ENCODE measurements at places on chromosomes 13 and 19.

DNA sequence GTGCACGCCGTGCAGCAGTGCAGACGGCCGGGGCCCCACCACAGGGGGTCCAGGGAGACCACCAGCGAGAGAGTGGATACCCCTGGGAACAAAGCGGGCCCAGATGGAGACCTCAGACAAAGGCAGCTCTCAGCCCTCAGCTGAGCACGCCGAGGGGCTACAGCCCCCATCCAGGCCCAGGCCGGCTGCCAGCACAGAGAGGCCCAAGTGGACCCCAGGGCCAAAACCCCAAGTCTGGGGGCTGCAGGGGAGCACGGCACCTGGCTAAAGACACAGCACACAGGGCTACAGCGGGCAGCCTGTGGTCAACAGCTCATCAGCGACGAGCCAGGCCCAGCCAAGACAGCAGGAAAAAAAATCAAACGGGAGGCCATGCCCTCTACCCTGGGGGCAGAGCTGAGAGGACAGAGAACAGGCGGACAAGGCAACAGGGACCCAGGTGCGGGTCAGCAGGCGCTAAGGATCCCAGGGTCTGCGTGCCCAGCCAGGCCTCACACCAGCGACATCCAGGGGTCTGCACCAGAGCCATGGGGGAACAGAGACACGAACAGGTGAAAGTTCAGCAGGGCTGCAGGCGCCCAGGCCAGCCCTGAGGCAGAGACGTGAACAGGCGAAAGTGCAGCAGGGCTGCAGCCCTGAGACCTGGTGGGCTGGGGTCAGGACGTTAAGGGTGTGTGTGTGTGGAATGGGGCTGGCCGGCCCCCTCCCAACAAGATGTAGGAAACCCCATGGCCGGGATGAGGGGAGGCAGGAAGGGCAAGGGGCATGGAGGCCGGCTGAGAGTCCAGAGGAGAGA, 34.3 kb downstream of the RASA3 start:
- DNase-seq, result no peak

GRCh38 chr13:74573654-74574053, 439.4 kb upstream of the KLF12 start:
- peak; percentile 36 for DNase-seq

DNA sequence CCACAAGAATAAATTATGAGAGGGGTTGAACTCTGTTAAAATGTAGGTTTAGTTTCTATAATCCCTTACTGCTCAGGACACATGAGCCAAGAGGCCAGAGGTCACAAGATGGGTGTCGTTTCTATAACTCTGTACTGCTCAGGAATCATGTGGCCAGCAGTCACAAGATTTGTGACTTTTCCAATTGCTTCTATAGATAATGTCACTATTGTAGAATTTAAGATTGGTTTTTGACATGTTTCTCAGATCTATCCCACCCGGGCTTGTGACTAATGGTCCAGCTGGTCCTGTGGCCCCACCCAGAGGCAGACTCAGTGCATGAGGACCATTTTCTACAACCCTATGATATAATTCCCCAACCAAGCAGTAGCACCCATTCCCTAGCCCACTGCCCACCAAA, 662.0 kb upstream of the KLF12 start:
- DNase-seq, result no peak

- DNase-seq, result no peak
Observed at GRCh38 chr19:33463199-33463598, 58.4 kb downstream of the PEPD start.

GRCh38 chr19:39146686-39147450, 21.3 kb downstream of the PAK4 start:
- DNase-seq, result no peak

DNA sequence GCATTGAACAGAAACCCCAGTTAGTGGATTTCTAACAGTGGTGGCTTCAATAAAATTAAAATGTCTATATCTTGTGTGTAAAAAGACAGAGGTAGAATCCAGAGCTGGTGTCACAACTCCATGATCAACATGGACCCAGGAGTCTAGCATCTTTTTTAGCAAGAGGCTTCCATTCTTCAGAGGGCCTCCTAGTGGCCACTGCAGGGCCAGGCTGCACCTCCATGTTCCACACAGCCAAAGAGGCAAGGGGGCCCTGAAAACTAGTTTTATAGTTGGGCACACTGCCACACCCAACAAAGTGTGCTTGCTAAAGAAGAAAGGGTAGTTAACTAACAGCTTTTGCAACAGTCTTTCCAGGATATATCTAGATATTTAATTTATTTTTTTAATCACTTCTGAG, 12.9 kb downstream of the N4BP2L1 start:
- no peak for DNase-seq

DNA sequence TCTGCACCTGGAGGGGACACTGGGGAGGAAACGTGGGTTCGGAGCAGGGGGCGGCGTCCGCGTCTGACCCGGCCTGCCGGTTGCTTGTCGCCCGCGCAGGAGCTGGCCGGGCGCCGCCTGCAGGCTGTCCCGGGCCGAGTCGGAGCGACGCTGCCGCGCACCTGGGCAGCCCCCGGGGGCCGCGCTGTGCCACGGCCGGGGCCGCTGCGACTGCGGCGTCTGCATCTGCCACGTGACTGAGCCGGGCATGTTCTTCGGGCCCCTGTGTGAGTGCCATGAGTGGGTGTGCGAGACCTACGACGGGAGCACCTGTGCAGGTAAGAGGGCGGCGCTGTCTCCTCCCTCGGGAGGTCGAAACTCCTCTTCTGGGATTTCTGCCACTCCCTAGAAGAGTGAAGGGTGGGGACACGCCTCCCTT, 1.3 kb downstream of the ITGBL1 start:
- DNase-seq, result peak; percentile 19

DNA sequence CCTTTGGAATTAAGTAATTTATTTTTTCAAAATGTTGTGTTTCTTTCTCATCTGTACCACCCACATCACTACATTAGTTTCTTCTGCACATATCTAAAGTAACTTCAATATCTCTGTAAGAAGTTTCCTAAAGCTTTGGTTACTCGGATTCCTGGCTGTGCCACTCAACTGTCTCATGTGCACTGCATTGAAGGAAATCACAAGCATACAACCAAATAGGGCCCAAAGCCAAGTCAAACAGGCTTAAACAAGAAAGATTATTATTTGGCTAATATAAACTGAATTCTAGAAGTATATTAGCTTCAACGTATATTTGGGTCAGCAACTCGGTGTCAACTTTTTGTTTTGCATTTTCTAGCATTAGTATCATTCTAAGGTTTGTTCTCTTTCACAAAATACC, 1647.6 kb upstream of the SPRY2 start:
- no peak for DNase-seq

GRCh38 chr13:46097015-46097414, 7.8 kb downstream of the CPB2 start:
- DNase-seq, result peak; percentile 62

- no peak for DNase-seq
Observed at GRCh38 chr13:65653613-65654012, 1576.5 kb downstream of the PCDH9 start.

DNA sequence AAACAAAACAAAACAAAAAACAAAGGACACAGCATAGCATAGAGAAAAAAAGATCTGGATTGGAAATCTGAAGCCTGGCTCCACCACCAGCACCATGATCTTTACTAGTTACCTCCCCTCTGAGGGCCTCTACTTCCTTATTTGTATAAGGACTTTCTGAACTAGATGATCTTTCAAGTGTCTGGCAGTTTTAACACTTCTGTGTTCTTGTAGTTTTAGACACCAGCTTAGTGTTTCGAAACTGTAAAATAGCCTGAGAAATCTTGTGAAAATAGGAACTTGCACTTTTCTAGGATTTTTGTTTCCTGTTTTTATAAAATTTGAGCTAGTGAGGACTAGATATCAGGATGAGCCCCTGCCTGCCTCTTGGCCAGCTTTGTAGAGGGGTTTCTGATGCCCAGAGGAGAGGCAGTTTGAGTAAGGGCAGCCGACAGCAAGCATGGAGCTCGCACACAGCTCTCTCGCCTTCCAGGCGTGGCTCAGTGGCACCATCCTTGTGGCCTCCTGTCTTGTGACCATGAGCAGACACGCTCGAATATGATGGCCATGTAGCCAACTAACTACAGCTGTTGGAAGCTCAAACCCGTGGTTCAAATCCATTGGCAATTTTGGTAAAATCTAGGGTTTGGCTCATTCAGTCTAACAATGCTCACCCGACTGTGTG, 319.0 kb downstream of the KCNRG start:
- DNase-seq, result no peak

GRCh38 chr13:43258771-43259170, 235.4 kb downstream of the DNAJC15 start:
- DNase-seq, result no peak

GRCh38 chr19:13463296-13463695, 43.0 kb downstream of the CACNA1A start:
- DNase-seq, result no peak

GRCh38 chr13:70080012-70080411, 27.6 kb upstream of the ATXN8OS start:
- DNase-seq, result peak; percentile 1

GRCh38 chr13:113663934-113664333, 3.1 kb upstream of the GRK1 start:
- DNase-seq, result no peak

GRCh38 chr13:35629026-35629425, 152.5 kb upstream of the MAB21L1 start:
- no peak for DNase-seq

DNA sequence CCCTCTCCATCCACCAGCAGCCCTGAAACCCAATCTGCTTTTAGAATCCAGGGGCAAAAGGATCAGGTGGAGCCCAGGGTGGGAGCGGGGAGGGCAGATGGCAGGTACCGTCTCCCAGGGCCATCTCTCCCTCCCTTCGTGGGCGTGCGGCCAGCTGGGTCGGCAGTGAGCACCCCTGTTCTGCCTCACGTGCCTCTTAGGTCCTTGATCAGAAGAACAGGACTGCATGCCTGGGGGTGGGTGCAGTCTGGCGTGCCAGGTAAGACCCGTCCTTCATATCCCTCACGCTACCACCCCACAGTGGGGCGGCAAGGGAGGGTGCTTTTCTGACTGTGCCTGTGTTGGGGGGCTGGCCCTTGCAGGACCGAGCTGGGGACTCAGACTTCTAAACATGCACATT, 2.0 kb downstream of the SLC8A2 start:
- no peak for DNase-seq

GRCh38 chr13:99743094-99743493, 228.5 kb downstream of the ZIC5 start:
- no peak for DNase-seq

GRCh38 chr19:33616857-33617256, 4.9 kb upstream of the CHST8 start:
- no peak for DNase-seq

DNA sequence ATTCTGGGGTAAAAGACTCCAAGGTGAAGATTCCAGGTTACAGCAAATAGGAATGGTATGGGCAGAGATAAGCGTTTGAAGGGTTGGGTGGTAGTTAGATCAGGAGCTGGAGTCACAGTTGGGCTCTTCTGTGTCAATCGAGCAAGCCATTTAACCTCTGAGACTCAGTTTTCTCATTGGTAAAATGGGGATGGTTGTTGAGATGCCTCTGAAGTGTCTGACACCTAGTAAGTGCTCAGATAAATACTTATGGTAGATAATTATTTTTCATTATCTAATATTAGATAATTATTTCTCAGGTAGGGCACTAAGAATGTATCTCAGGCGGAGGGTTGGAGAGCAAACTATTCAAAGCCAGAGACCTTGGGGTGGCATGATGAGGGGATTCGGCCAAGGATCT, 7.8 kb downstream of the LTBP4 start:
- no peak for DNase-seq

DNA sequence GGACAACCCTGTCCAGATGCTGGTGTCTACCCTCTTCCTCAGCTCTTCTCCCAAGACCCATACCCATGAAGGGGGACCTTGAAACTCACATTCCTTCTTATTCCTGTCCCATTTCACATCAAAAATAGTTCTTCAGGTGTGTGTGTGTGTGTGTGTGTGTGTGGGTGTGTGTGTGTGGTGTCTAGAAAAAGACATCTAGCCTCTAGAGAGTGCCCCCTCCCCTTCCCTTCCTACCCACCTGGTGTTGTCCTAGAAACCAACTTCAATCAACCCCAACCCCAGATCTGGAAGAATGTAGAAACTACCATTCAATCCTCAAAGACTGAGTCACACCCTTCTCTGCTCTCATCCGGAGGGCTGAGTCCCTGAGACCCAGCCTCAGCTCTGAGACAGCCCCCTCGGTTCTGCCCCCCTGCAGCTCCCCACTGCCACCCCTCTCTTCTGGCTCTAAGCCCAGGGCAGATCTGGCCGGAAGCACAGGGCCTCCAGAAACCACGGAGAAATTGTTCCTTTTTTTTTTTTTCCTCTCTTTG, 3.5 kb downstream of the KCNN4 start:
- peak; percentile 8 for DNase-seq

DNA sequence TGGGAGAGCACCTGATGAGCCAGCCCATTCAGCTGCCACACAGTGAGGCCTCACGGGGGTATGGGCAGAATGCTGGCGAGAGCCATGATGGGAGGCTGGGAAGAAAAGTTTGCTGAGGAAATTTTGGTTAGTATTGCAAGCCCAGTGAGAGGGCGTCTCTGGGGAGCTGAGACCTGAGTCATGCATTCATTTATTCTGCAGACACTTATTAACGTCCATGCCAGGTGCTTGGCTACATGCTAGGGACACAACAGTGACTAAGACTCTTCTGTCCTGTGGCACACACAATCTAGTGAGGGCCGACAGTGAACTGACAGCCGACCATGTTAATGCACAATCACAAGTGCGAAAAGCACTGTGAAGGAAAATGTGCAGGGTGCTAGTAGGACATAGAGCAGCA, 27.2 kb downstream of the WDR62 start:
- no peak for DNase-seq

DNA sequence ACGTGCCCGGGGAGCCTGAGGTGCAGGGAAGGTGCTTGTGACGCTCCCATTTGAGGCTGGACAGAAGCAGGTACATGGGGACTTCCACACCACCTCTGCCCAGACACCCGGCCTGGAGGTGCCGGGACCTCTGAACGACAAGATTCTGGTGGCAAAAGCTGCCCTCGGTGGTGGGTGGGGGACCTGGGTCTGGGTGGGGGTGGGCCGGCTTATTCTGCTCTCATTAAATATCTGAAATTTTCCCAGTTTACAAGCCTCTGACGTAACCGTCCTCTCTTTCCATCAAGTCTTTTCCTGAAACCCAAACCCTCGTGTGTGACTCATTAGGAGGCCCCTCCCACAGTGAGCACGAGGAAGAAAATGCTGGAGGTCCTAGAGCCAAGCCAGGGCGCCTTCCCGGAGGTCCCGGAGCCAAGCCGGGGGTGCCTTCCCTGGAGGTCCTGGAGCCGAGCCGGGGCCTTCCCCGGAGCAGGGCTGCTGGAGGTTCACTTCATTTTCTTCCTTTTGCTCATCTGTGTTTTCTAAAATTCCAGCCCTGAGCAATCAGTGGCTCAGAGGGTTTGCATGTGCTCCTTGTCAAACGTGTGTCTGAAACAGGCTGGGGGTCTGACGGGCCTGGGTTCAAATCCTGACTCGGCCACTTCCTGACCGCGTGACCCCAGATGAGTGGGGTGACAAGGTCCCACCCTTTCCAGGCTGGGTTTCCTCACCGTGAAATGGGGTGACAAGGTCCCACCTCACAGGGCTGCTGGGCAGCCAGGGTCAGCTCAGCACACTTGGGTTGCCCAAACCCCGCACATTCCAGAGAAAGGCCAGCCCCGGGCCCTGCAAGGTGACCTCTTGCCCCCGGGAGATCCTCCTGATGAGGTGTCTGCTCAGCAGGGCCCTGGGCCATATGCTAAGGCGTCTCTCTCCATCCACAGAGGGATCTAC, 10.0 kb downstream of the CFD start:
- no peak for DNase-seq

- DNase-seq, result peak; percentile 5
Observed at GRCh38 chr13:42477596-42478190, 96.3 kb upstream of the TNFSF11 start.

- DNase-seq, result no peak
Observed at GRCh38 chr13:25762281-25762680, 289.5 kb downstream of the SHISA2 start.

Measured in amygdala (tissue), 56 donors.